ENCODE measurements at places on chromosomes 7 and 10.

DNA sequence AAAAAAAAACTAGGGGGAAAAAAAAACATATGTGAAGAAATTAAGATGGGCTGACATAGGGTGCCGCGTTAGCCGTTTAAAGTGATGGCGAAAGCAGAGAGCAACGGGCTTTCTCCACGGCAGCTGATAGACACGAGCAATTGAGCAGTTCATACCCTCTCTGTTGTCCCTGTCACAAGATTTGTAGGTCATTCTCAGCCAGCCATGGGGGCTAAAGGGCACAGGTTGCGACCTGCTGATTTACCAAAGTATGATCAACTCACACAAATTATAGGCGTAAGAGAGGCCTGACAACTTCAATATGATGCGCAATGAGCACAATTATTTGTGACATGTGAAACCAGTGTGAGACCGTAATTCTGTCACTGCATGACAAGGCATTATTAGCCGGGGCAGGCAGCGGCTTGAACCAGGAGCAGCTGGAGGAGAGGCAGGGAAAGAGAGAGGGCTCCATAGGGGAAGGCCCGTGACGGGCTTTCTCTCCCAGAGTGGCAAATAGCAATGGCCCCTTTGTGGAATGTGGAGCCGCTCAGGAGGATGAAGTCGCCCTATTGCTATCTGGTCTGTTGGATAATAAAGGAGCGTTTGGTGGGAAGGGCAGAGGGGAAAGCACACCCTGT lies 195.1 kb upstream of the HABP2 start:
- DNase-seq = no peak

DNA sequence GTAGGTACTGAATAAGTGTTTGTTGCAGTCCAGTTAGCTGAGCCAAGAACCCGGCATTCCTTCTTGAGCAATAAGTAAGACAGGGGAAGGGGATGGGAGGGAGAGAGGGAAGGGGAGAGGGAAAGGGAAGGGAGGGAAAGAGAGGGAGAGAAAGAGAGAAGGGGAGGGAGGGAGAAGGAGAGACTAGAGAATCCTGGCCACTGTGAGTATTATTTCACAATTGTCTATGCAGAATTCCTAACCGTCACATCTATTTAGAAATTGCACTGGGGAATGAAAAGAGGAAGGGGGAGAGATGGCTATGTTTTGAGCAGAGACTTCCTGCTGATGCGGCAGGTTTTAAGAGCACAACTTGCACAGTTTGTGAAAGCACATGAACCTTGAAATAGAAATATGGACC lies 251.4 kb upstream of the ZMIZ1 start:
- no peak for DNase-seq

DNA sequence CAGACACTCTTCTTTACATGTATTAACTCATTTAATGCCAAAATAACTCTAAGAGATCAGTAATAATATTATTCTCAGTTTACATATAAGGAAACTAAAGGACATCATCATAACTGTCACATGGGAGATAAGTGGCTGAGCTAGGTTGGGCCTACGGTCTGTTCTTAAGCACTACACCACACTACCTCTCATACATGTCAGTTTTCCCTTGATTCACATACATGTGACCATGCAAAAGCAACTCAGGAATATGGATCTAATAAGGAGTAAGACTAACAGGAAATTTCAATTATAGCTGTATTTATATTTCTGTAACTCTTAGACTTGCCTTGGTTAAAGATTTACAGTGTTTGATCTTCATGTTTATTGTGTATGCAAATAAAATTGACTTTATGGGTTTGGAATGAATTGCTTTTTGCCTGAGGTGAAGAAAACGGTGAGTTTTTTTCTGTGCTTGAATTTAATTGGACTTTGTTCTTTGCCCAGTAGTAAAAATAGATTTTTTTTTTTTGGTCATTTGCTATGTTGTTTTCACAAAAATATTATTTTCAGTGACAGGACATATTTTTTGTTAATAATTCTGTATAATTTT lies 69.7 kb downstream of the CYP51A1 start:
- no peak for DNase-seq

DNA sequence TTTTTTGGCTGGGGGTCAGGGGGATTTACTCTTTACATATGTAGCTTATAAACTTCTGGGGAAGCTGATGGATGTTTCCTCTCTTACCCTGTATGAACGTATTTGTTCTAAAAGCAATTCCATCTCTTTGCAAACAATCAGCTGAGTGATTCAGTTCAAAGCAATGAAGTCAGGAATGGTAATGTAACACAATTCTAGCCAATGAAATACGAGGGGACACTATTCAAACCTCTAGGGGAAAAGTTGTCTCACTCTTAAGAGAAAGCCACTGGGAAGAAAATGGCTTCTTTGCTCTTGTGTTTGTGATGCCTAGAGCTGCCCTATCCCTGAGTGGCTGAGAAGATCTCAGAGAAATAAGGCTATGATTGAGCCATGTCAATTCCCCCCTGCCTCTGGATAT lies 134.8 kb upstream of the SEMA3C start:
- DNase-seq = no peak

DNA sequence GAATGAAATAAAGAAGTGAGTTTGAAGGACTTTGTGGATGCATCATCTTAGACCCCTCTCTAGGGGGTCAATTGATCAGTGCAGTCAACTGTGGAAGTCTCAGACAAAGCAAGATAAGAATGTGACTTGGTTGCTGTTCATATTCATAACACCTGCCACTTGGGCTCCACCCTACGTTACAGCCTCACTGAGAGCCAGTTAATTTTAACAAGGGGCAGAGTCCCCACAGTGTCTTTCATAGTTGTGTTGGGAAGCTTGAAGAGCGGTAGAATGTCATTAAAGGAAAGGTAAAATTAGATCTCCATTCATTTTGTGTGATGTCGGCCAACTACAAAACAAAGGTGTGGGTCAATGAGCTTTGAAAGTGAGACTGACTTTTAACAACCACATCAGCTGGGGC lies 442.1 kb upstream of the C7orf33 start:
- DNase-seq = no peak

DNA sequence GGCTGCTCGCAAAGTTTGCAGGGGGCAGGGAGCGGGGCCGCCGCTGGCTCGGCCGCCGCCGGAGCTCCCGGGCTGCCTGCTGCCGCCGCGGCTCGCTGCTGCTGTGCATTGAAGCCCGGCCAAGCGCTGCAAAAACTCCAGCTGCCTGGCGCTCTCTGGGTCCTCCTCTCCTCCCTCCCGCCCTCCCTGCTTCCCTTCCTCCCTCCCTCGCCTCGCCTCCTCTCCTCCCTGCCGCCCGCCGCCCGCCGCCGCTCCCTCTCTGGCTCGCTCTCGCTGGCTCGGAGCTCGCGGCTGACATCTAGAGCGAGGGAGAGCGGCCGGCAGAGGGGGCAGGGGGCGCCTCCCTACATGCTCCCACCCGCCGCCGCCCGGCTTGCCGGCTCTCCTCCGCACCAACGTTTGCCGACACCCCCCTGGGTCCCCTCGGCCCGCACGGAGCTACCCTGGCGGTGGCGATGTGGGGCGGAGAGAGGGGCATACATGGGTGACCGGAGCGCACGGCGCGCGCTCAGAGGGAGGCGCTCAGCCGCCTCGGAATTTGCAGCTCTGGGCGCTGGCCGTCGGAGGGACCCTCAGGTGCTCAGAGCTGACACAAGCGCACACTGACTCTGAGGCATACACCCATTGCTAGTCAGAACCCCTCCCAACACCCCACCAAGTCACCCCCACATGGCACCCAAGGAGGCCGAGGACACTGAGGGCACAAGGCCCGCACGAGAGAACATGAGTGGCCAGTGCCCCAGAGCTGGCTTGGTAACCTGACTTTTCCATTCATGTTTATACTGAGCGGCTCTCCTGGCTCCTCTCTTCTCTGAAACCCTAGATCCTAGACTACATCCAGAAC lies 1.2 kb upstream of the PLXNA4 start:
- DNase-seq = peak; percentile 4

- no peak for DNase-seq
Measured at GRCh38 chr7:723541-723940, 3.0 kb upstream of the DNAAF5 start.

DNA sequence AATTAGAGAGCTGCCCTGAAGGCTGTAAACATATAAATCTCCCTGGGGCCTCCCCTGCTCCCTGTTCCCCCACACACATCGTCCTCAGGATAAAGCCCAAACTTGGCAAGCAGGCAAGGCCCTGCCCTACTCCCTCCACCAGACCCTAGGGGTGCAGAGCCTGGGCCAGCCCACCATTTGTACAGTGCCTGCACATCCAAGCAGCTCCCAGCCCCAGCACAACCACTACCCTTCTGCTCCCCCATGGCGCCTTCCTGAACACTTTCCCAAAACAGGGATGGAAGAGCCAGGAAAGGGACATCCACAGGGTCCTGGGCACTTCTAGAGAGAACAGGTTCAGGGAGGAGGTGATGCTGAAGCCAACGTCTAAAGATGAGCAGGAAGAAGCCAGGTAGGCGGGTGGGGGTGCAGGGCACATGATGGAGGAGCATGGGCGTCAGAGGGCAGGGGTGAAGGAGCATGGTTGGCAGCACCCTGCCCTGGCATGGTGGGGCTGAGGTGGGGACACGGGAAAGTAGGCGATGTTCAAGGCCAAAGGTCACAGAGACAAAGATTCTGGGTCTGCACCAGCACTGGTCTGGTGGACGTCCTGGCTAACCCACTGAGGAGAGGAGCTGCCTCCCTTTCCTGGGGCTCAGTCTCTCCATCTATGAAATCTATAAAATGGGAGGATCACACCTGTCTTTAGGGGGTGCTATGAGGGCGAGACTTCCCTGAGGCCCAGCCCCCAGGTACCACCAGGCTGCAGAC lies 140.6 kb downstream of the ARHGAP22 start:
- no peak for DNase-seq

DNA sequence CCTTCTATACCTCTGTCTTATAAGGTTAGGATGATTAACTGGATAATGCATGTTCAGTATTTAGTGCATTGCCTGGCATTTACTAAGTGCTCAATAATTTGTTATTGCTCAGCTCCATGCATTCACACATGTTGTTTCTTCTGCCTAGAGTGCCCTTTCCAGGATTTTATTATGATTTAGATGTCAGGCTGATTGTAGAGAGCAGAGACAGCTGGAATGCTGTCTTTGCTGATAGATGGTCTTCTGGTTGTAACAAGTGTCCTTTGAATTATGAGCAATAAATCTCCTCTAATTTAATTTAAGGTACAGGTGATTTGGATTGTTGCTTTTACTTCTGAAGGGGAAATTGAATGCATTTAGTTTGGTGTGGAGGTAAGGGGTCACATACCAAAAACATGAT lies 548.0 kb downstream of the MAGI2 start:
- DNase-seq = no peak

GRCh38 chr10:91022390-91022789 lies 101.5 kb upstream of the ANKRD1 start:
- DNase-seq = no peak

- DNase-seq = no peak
Measured at GRCh38 chr7:48094861-48095293, 5.8 kb downstream of the UPP1 start.

DNA sequence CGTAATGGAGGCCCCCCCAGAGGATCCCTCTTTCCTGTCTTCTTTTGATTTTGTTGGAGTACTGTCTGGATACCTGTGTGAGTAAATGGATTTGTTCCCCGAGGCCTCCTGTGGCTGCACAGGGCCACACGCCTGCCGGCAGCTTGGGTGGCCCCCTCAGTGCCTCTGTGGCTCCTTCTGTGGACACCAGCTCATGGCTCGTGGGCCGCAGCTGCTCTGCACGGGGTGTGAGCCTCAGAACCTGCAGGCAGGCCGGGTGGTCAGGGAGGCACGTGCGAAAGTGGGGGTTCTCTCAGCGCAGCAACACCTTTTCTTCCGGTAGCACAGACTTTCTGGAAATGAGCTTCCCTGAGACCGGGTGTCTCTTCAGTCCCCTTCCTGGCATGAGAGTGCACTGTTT lies 70.3 kb downstream of the WDR37 start:
- no peak for DNase-seq

Data from NCI-H446 (cell line).